GM12892 (cell line): ENCODE measurements at places on chromosomes 2 and 18.

GRCh38 chr2:156423674-156424282 is 12.4 kb upstream of the GPD2 start:
- no peak for DNase-seq

DNA sequence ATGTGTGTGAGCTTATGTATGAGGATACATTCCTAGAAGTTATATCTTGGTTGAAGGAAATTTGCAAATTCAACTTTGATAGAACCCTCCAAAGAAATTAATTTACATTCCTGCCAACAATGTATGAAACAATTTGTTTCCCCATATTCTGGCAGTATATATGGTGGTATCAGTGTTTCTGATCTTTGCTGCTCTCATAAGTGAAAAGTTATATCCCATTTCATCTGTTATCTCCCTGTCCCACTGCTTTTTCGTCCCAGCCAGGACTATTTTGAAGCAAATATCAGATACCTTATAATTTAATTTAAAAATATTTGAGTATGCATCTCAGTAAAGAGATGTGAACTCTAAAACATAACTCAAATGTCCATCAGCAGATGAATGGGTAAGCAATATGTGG is 7.1 kb downstream of the UBR3 start:
- no peak for DNase-seq

GRCh38 chr2:12718015-12718671 is 1.4 kb downstream of the TRIB2 start:
- DNase-seq: no peak

- DNase-seq: no peak
Measured at GRCh38 chr2:35503738-35504199, 851.8 kb upstream of the CRIM1 start.

GRCh38 chr2:227376656-227377396 is 2.3 kb downstream of the TM4SF20 start:
- DNase-seq: no peak

GRCh38 chr2:216493334-216493685 is 5.3 kb upstream of the RPL37A start:
- no peak for DNase-seq

DNA sequence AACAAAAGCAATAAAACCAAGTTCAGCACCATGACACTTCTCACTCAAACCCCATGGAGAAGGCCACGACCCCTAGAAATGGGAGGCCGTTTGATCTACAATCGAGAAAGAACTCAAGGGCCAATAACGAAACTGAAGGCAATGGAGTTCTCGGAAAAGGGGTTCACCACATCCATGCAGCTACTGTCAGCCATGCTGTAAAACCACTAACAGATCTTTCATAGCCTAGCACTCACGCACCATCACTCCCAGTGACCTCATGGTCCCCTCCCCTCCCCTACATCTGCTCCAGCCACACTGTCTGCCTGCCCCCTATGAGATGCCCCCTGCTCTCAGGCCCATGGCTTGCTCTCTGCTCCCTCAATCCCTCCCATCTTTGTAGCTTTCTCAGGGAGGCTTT is 135.3 kb downstream of the TMEM163 start:
- no peak for DNase-seq

GRCh38 chr18:47767699-47768098 is 162.8 kb downstream of the SMAD2 start:
- no peak for DNase-seq

DNA sequence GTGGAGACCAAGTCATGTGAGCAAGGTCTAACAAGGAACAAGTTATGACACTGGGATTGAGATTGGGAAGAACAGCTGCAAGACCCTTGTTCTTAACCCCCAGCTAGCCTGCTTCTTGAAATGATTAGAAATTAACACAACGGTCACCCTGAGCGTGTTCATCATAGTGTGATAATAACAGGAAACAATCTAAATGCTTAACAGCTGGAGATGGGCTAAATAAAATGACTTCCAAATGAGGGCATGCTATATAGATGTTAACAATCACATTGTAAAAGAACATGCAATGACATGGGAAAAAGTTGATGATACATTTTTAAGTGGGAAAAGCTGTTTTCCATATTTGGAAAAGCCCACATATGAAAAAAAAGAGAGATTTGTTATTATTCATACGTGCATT is 47.6 kb downstream of the RPL37A start:
- no peak for DNase-seq

DNA sequence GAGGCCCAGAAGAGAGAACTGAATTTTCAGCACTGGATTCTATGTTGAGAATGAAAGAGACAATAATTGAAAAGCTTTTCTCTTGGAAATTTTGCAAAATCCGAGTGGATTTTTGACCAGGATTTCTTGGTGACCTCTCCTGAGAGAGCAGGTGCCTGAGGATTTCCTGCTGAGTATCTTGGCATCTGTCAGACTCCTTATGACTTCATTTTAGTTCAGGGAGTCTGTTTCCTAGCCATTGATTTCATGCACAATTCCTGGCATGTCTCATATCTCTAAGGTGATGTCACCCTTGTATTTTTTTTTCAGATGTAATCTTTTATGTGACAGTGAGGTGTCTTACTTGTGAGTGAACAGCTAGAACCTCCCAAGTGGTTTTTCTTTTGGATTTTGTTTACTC is 195.9 kb downstream of the NEDD4L start:
- no peak for DNase-seq

DNA sequence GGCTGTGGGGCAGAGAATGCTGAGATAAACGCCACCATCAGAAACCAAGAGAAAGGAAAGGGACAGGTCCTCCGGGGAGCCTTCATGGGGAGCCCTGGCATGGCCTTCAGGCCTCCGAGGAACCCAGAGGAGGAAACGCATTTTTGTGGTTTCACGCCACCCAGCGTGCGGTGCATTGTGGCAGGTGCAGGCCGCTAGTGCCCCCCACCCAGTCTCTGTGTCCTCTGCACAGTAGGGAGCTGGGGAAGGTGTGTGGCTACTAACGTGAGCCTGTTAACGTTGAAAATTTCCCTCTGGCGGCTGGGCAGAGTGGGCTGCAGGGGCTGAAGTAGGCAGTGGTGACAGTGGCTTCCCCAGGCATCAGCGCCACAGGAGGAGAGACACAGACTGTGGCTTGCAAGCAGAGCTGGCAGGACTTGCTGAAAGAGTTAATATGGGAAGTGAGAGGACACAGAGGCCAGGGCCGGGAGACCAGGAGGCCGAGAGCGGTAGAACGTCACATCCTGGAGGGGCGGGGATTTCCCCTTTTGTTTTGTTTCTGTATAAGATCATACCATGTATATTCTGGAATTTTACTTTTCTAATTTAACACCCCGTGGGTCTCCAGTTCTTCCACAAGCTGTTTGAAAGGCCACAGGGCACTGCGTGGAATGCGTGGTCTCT is 166.9 kb downstream of the GBX2 start:
- no peak for DNase-seq

- DNase-seq: no peak
Measured at GRCh38 chr2:74843899-74844298, 10.0 kb downstream of the HK2 start.

GRCh38 chr2:85737481-85737880 is 16.3 kb upstream of the ATOH8 start:
- no peak for DNase-seq

DNA sequence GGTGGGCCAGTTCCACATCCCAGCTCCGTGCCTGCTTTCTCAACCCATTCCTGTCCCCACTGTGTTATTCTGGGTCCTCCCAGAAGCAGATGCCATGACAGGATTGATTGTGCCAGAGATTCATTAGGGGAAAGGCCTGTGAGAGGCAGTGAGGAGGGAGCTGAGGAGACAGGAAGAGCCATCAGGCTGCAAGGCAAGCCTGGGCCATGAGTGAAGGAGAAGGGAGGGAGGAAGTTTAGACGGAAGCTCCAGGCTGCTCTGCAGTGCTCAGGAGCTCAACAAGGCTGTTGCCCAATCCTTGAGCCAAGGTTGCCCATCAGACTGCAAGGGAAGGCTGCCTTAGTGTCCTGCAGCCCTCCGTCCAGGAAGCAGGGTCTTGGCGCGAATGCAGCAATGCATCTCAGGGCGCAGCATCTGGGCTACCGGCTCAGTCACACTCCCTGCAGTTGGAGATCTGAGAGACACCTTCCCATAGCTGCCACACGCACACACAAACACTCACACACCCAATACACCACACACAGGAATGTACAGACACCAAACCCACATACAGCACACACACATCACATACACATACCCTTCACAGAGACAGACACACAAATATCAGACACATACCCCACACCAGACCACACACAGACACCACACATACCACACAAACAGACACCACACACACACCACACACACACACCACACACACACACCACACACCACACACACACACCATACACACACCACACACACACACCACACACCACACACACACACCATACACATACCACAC is 139.5 kb upstream of the NDUFV2 start:
- DNase-seq: no peak

- no peak for DNase-seq
Measured at GRCh38 chr2:190410166-190410565, 2.0 kb downstream of the MFSD6 start.

DNA sequence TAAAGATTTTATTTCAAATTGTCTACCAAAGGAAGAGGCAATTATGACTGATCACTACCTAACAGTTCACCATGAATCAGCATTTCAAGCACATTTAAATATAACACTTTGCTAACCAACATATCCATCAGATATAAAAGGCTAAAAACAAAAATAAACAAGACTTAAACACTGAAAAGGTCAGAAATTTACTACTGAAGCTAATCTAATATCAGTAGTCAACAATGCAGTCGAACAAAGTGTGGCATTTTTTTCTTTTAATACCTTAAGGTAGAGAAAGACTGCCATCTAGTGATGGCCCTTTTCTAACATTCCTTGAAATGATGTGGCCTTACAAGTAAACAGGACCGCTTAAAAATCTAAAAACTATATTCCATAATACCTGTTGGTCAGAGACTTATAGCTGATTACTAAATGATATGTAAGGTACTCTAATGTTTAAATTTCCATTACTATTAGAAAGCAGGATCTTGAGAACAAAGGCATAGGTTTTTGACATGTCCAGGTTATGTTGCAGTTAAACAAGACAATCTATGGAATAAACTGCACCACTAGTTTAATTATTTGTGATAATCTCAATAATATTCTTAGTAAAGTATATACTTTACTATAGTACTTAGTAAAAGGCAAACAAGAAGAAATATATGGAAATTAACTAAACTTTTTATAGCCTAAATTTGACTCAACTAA is 80.0 kb downstream of the EXOC6B start:
- no peak for DNase-seq

DNA sequence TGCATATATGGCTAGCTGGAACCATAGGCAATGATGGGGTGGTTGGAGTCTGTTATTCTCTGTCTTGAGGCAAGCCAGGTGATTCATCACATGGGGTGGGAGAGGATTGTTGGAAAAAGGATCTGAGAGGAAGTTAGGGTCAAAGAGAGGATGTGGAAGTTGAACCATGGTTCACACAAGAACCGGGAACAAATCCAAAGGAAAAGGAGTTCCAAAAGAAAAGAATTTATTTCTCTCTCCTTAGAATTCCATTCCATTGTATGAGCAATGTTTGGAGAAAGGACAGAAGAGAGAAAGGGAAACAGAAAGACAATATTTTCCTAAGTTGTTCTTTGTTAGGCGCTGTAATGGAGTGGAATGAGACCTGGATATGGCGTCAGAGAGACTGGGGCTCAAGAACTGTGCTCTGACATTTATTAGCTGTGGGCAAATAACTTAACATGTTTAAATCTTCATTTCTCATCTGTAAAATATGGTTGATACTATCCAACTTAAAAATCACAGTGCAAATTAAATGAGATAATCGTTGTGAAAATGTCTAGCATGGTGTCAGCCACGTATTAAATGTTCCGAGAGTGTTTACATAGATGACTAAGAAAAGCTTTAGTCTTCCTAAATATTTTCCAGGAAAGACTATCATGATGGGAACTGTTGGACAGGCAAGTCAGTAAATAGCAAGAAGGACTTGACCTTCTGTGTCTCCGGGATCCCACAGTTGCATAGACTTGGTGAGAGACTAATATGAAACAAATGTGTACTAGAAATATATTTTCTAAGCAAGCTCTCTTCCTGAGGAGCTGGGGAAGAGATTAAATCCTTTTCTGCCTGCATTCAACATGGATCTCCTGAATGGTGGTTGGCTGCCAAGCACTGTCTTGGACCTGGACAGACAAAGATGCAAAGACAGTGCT is 71.4 kb downstream of the TRIB2 start:
- no peak for DNase-seq

- no peak for DNase-seq
Measured at GRCh38 chr2:127182626-127183458, 37.3 kb downstream of the CYP27C1 start.

- DNase-seq: no peak
Measured at GRCh38 chr2:137157851-137158250, 392.5 kb downstream of the THSD7B start.

DNA sequence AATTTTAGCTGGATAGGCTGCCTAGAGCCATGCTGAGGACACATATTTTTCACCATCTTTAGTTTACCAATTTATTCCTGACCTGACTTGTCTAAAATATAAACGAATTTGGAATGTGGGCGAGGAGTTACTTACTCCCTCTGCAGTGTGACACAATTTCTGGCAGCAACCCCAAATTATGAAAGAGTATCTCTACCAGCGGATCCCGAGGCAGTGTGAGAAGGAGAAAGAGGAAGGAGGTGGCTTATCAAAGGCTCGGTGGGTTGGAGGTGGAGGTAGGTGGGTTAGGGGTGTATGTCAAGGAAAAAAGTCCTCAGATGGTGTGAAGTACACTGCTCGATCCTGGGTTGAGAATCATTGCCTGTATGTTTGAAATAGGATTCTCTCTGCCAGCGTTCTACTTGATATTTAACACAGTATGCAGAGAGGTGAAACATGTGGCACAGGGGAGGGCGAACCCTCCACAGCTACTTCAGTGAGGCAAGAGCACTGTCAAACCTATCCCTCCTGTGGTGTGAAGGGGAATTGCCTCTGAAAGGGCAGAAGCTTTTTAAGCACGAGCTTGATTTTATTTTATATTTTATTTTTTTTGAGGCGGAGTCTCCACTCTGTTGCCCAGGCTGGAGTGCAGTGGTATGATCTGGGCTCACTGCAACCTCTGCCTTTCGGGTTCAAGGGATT is 76.0 kb downstream of the RFTN2 start:
- DNase-seq: peak; percentile 36

DNA sequence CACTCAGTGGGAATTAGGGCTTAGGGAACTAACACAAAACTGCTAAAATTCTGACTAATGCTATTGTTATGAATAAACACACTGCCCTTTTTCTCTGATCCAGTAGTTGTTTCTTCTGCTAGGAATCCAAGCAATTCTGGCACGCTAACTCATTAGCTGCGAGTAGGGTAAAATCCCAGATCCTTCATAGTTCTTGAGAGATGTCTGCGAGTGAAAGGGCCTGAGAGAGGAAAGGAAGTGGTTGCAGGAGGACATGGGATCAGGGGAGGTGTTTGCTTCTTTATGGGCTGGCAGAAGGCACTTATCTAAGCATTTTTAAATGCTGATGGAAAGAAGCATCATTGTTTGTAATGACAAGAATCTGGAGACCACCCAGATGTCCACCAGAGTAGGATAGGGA is 9.4 kb downstream of the MAP3K19 start:
- no peak for DNase-seq

- DNase-seq: no peak
Measured at GRCh38 chr2:112614201-112614840, 29.9 kb downstream of the CHCHD5 start.
